ENCODE measurements at places on chromosomes 11 and 22.

DNA sequence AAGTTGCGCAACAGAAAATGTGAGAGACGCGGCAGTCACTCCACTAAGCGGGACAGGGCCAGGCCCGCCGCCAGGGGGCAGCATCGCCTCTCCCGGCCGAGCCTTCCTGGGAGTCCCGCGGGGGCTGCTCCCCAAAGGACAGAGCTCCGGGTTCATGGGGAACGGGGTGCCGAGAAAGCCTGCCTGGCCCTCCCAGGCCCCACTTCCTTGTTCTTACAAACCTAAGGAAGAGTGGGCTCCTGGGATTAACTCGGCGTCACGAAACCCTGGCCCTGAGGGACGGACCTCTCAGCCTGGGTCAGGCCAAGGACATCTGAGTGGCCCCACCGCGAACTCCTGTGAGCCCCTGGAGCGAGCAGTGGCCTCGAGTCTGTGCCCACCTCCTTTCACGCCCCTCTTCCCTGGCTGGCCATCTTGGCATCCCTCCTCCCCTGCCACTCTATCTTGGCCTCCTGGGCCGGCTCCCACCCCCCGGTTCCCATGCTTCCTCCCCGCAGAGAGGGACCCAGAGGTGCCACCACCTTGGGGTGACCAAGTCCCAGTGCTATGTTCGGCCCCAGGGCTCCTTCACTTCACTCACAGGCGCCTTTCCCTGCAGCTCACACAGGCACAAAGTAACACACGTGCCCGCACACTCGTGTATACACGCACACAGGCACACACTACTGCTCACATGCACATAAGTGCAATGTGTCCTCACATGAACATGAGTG, 99.9 kb upstream of the FGF3 start:
- peak; percentile 91 for DNase-seq

- DNase-seq = no peak
Observed at GRCh38 chr11:28559492-28559891, 451.3 kb downstream of the METTL15 start.

- DNase-seq = no peak
Observed at GRCh38 chr11:34181251-34181650, 75.8 kb downstream of the NAT10 start.

DNA sequence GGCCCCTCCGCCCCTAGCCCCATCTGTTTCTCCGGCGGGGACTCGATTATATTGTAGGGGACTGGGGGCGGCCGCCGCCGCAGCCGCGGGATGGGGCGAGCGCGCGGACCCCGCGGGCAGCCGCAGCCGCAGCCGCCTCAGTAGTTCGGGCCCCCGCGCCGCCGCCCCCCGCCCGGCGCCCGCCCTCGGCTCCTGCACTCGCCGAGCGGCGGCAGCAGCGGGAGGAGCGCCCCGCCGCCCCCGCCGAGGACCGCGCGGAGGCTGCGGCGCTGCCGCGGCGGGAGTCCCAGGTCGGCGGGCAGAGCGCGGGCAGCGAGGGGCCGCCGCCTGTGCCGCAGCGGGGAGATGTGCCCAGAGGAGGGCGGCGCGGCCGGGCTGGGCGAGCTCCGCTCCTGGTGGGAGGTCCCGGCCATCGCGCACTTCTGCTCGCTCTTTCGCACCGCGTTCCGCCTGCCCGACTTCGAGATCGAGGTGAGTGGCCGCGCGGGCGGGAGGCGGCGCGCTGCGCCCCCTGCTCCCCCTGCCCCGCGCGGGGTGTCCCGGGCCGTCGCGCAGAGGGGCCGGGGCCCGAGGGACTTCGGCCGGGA, at the start of gene CECR2:
Gene CECR2, plus strand, starts transcription at position 22 of the 587 bp plus-strand sequence. Its CDS starts 324 bp downstream, at position 346.
- peak; percentile 20 for DNase-seq

DNA sequence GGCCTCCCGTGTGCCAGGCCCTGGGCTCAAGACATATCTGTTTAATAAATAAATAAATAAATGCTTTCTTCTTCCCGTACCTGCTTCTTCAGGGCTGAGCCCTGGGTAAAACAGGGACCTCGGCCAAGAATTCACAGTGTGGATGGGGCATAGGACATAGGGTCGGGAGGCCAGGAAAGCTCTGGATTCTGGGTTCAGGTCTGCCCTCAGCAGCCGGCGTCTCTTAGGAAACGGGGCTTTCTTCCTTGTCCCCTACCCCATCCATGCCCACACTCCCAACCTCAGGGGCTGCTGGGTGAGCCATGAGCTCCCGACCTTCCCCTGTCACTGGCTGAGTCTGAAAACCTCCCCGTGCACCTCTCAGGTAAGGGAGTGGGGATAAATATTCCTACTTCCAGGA, 55.7 kb upstream of the ALX4 start:
- DNase-seq = no peak

- peak; percentile 63 for DNase-seq
Observed at GRCh38 chr11:64742087-64742888, 1.7 kb downstream of the RASGRP2 start.

DNA sequence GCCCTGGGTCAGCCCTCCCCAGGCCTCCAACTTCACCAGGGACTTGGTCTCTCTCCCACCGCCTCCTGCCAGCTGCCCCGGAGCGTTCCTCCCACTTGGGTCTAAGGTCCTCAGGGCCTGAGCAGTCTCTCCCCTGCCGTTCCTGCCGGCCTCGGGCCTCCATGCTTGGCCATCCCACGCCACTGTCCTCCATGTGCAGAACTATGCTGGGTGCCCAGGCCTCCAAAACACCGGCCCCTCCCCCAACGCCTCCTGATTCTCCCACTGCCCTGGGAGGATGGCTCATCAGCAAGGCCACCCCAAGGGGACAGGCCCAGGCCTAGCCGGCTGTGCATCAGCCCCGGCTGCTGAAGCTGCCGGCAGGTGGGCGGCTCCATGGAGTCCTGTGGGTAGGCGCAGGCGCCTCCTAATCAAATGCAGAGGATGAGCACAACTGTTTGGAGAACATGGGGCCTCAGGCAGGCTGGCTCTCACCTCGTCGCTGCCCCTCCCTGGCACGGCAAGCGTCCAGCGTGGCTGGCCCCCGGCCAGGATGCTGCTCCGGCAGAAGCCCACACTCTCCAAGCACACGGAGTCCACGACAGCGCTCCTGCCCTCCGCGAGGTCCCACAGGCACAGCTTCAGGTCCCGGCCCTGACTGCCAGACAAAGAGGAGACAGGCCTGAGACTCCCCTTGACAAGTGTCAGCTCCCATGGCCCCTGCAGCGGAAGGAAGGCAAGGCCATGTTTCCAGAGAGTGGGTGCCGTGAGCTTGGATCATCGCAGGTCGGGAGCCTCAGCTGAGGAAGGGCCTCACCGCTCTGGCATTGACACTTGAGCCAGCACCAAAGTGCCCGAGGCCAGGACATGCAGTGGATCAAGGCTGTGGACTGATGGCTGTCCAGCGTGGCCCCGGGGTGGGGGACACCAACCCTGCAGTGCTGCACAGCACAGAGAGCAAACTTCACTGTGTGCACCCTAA, 42.6 kb downstream of the GNB1L start:
- no peak for DNase-seq

GRCh38 chr11:23746896-23747295, 750.0 kb upstream of the LUZP2 start:
- no peak for DNase-seq

DNA sequence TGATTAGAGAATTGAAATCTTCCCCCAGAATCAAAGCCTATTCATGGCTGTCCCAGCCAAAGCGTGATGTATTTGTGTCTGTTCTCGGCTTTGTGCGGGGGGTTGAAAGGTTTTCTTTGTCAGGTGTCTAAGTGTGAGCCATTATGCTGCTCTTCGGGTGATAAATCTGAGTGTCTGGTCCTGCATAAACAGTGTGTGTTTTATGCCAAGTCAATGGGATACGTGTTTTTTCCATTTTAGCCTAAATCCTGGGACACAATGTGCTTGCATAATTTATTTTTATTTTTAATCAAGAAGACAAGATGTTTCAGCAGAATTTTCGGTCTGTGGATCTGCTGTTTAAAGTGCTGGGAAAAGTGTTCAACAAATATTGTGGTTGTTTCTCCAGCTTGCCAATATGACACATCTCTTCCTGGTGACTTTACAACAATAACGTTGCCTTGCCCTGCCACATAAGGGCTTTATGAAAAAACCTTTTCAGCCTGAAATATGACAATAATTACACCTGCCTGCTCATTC, 267.8 kb downstream of the TBC1D22A start:
- DNase-seq = peak; percentile 49

- DNase-seq = no peak
Observed at GRCh38 chr11:12824281-12825041, 150.2 kb downstream of the TEAD1 start.

- peak; percentile 51 for DNase-seq
Observed at GRCh38 chr11:103055221-103055890, 36.6 kb downstream of the DCUN1D5 start.

DNA sequence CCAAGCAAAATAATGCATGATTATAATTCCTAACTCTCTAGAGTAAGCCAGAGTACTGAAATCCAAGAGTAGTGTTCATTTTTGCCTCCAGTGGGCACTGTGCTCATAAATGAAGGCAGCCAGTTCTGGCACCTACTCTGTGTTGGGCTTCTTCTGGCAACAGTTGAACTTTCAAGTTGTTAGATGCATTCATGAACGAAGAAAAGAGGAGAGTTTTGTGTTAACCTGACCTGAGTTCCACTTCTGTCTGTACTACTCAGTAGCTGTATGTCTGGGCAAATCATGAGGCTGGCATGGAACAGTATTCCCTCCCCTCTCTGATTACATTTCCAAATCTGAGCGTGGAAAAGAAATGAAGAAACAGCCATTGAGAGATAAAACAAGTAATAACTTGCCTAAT, 20.3 kb upstream of the TENM4 start:
- peak; percentile 61 for DNase-seq

DNA sequence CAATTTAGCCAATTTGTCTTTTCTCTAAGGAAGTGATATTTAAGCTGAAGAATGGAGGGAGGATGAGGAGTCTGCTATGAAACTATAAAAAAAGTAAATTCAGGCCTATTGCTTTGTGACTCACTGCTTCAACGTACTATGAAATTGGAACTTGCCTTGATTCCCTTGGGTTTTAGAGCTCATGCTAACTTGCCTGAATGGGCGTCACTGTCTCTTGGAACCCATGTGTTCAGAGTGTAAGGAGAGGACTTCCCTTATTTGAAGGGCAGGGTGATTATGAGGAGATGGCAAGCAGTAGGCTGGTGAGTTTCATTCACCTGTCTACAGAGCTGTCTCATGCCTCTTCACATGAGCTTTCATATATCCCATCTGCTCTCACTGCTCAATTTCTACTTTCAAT, 28.7 kb upstream of the WT1 start:
- DNase-seq = no peak

DNA sequence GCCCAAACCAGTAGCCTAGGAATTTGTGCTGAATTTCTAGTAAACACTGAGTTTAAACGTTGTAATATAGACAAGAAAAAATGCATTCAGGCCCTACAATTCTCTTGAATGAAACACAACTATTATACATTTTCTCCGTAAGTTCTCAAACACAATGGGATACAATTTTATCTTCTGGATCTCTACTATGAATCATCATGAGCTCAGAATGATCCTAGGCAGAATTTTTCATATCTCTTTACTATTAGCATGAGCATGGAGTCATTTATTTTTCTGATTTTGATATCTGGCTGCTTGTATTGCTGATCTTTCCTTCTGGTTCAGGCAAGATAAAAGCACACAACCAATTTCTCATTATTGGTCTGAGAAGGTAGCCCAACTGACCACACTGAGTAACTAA, 1123.4 kb upstream of the RAG2 start:
- no peak for DNase-seq

- DNase-seq = peak; percentile 24
Observed at GRCh38 chr11:112526699-112527416, 266.2 kb upstream of the PLET1 start.

DNA sequence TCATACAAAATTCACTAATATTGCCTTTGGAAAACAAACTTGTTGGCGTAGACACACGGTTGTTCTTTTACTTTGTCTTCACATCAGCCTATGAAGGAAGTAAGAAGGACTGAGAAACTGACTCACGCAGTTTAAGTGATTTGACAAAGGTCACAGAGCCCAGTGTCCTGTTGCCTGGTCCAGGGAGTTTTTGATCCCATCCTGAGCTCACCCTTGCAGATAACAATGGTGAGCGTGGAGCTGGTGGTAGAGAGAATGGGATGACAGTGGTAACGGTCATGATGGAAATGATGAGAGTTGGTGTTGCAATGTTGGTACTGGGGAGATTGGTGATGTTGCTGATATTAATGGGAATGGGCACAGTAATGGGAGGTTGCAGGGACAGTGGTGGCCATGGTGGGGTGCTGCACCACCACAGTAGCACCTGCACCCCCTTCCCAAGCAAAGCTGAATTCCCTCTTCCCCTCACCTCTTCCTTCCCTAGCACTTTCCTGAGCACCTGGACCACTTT, 22.0 kb downstream of the CREB3L1 start:
- no peak for DNase-seq

DNA sequence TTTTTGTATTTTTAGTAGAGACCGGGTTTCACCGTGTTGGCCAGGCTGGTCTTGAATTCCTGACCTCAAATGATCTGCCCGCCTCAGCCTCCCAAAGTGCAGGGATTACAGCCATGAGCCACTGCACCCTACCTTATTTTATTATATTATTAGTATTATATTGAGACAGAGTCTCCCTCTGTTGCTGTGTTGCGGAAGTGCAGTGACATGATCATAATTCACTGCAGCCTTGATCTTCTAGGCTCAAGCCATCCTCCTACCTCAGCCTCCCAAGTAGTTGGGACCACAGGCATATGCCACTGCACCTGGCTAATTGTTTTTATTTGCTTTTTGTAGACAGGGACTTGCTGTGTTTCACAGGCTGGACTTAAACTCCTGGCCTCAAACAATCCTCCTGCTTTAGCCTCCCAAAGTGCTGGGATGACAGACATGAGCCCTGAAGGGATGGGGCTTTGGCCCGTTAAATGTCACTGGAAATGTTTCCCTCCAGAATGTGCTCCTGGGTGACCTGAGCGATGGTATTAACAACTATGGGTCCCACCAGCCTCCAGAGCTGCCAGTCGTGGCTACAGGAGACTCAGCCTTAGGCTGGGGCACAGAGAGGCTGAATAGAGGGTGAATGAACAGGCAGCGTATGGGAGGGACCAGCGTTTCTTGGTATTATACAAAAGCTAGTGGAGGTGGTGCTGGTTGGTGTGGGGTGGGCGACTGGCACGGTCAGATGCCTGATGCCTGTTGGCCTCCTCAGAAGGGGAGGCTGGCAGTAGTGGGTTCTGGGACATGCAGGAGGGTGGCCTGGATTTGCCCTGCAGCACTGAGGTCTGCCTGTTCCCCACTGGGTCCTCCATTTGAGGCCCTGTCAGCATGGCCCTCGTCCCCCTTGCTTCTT, 7.3 kb downstream of the TANGO2 start:
- no peak for DNase-seq

DNA sequence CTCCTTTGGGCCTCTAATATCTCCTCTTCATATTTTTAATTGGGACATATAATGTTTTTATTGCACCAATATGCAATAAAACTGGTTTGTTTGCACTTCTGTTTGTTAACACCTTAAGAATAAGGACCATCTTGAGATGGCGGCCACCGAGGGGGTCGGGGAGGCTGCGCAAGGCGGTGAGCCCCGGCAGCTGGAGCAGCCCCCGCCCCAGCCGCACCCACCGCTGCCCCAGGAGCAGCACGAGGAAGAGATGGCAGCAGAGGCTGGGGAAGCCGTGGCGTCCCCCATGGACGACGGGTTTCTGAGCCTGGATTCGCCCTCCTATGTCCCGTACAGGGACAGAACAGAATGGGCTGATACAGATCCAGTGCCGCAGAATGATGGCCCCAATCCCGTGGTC, 49.6 kb upstream of the EED start:
- no peak for DNase-seq

Data from GM03348 (cell line).